ENCODE measurements at places on chromosomes 13 and 19.

DNA sequence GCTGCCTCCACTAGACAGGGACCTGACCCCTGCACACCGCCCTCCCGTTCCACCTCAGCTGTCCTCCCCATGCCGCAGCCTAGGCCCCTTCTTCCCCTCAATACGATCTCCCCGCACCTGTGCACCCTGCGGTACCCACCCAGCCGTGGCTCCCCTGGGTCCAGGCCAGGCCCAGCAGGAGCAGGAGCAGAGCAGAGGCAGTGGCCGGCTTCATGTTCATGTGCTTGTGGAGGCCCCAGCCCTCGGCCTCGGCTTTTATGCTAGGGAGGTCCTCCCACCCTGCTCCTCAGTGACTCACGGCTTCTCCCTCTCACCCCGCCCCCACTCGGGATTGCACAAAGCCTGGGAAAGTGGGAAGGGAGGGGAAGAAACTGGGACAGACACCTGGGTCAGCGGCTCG is 11.4 kb upstream of the KRTDAP start:
- no peak for DNase-seq

DNA sequence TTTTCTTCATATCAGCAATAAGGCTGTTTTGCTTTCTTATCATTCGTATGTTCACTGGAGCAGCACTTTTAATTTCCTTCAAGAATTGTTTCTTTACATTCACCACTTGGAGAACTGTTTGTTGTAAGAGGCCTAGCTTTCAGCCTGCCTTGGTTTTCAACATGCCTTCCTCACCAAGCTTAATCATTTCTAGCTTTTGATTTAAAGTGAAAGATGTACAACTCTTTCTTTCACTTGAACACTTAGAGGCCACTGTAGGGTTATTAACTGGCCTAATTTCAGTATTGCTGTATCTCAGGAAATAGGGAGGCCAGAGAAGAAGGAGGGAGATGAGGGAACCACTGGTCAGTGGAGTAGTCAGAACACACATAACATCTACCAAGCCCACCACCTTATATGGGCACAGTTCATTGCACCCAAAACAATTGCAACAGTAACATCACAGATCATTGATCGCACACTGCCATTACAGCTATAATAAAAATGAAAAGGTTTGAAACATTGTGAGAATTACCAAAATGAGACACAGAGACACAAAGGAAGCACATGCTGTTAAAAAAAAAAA is 181.4 kb upstream of the TUBA3C start:
- DNase-seq = no peak

- DNase-seq = no peak
These were observed 101.7 kb downstream of the TNFRSF19 start for GRCh38 chr13:23671897-23672296.

DNA sequence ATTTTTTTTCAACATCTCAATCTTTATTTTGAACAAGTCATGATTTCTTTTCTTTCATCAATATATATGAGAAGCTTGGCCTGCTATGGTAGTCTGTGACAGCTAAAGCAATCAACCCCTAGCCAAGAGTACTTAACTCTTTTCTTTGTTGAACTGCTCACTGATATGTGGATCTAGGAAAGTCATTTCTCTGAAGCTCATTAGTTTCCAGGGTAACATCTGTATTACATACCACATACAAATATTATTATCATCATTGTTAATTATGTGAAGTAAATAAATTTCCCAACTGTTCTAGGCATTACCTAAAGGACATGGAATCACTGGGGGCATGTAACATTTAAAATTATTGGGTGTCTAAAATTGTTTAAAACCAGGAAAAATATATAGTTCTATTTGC is 267.3 kb downstream of the DCT start:
- no peak for DNase-seq

DNA sequence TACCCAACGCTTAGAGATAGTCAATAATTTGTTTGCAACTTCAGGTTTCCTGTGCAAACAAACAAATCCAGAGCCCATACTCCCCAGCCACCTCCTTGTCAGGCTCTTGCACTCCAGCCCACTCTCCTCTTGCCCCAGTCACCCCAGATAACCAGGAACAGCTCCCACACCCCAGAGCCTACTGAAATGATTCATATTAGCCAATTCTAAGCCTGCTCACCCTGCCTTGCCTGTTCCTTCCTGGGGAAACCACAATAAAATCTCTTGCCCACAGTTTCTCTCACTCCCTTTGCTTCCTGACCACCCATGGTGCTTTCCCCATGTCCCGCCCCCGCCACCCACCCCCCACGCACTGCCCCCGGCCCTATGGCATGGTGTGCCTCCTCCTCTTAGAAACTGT is 3.8 kb upstream of the ACTL9 start:
- DNase-seq = no peak

GRCh38 chr13:44011036-44011435 is 131.3 kb downstream of the LACC1 start:
- DNase-seq = no peak

- DNase-seq = no peak
These were observed 356.7 kb downstream of the FGF9 start for GRCh38 chr13:22027566-22027965.

GRCh38 chr13:35475212-35475959 is 1.1 kb downstream of the MAB21L1 start:
- no peak for DNase-seq

DNA sequence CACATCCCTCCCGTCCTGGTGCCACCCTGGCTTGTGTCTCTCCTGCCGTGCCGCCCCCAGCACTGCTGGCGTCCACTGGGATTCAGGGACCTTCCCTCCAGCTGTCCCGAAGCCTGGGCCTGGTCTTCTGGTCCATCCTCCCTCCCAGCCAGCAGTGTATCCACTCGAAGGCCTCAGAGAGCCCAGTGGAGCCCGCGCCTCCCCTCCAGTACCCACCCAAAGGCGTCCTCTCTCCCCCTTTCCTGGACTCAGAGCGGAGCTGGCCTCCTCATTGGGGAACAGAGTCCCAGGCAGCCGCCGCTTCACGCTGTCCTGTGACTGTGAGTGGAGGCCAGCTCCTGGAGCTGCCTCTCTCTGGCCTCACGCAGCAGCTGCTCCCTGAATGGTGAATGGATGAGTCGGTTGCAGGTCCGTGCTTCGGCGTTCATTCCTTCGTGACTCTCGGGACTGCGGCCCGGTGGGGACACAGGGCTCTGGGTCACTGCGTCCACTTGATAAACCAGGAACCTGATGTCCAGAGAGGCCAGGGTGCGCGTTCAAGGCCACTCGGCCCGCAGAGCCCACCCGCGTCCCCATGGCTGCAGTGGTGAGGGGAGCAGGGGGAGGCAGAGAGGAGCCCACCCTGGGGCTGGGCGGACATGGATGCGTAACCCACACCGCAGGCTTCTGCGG is 12.1 kb downstream of the ONECUT3 start:
- no peak for DNase-seq

GRCh38 chr13:46288570-46289259 is 77.0 kb downstream of the LRRC63 start:
- no peak for DNase-seq

GRCh38 chr13:72561791-72562190 is 165.6 kb downstream of the MZT1 start:
- DNase-seq = no peak

DNA sequence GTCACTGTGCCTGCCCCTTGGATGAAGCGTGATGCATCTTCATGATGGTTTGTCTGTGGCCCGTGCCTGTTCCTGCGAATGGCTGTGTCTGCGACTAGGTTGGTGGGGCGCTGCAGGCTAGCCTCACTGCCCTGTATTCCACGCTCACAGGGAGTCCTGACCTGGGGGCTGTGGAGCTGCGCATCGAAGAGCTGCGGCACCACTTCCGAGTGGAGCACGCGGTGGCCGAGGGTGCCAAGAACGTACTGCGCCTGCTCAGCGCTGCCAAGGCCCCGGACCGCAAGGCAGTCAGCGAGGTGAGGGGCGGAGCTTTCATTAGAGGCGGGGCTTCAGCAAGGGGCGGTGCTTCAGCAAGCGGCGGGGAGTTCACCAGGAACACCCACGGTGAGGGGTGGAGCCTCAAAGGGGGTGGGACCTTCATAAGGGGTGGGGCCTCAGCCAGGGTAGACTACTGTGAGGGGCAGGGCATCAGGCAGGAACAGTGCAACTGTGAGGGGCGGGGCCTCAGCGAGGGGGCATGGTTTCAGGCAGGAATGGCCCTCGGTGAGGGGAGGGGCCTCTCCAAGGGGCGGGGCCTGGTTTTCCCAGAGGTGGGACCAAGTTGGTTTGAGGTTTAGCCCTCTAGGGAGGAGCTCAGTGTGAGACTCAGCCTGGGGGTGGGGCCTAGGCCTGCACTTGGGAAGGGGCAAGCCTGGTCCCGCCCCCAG is 17.2 kb downstream of the PKN1 start:
- no peak for DNase-seq

- no peak for DNase-seq
These were observed 2.3 kb upstream of the OVOL3 start for GRCh38 chr19:36108684-36109083.

DNA sequence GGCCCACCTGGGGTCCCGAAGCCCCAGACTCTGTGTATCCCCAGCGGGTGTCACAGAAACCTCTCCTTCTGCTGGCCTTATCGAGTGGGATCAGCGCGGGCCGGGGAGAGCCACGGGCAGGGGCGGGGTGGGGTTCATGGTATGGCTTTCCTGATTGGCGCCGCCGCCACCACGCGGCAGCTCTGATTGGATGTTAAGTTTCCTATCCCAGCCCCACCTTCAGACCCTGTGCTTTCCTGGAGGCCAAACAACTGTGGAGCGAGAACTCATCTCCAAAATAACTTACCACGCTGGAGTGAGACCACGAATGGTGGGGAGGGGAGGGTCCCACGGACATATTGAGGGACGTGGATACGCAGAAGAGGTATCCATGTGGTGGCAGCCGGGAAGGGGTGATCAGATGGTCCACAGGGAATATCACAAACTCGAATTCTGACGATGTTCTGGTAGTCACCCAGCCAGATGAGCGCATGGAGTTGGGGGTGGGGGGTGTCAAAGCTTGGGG is 1.0 kb upstream of the ICAM5 start:
- DNase-seq = no peak

DNA sequence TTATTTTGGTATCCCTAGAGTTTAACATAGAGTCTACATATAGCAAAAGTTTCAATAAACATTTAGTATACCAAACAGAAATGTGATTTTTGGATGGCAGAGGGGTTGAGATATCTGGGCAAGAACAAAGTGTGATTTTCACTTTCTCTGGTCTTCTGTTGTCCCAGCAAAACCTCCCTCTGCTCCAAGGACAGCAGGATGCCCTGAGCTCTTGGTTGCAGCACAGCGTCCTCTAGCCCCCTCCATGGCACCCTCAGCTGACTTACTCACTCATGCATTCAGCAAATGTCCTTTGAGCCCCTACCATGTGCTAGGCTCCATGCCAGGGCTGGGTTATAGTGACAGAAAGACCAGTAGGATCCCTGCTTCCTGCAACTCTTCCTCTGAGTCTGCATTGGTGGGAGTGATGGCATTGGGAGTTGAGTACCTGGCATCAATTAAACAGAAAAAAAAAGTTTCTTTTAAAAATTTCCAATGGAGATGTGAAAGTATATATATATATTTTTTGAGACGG is 104.8 kb upstream of the UBL3 start:
- DNase-seq = no peak

Measured in amygdala (tissue), 56 donors.